ENCODE measurements at places on chromosomes 3 and 15.
A peak's percentile ranks its signal among the peaks of the same experiment; 100 is the strongest.

DNA sequence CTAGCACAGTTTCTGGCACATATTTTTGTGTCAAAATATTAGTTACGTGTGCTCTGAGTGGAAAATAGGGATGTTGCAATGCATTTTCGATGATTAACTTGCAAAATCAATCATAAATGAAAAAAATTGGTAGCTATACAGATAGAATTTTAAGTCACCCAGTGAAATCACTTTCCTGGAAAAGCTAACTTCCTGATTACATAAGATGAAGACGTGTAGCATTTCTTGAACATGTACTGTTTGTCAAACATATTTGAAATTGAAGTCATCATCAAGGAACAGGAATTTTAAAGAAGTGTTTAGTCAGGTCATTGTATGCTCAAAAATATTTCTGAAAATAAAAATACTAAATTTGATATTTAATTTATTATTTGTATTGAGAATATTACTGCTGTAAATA lies 977.7 kb downstream of the PLOD2 start:
- DNase-seq = no peak

- no peak for DNase-seq
Measured at GRCh38 chr15:91679447-91679846, 174.1 kb upstream of the SLCO3A1 start.

- DNase-seq = no peak
Measured at GRCh38 chr3:99931059-99931458, 113.4 kb downstream of the CMSS1 start.

DNA sequence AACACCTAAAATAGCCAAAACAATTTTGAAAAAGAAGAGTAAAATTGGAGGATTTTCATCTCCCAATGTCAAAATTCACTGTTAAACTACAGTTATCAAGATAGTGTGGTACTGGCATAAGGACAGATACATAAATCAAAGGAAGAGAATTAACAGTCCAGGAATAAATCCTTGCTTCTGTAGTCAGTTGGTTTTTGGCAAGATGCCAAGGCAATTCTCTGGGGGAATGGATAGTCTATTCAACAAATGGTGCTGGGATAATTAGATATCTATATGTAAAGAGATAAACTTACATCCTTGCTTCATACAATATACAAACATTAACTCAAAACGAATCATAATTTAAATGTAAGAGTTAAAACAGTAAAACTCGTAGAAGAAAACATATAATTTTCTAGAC lies 57.9 kb upstream of the SELENOK start:
- DNase-seq = no peak

DNA sequence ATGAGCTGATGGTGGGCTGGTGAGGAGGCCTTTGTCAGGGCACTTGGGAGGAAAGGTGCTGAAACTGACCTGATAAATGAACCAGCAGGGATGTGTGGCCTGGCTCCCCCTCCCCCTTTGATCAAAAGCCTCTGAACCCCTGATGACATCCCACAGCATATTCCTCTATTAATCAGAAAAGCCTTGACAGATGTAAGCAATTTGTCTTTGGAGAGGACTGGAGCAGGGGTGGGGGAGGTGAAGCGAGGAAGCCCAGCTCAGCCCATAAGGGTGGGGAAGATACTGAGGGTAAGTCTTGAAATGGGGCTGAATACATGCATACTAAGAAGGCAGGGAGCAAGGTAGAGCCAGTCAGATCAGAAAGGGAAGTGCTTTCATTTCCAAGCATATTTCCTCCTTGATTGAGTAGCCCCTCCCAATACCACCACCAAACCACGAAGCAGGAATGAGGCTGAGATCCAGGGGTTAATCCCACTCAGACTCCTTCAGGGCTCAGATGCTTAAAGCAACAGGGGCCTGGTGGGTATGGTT lies 34.7 kb upstream of the MRPS22 start:
- no peak for DNase-seq

- peak; percentile 64 for DNase-seq
Measured at GRCh38 chr3:160808838-160809237, 52.8 kb downstream of the PPM1L start.

DNA sequence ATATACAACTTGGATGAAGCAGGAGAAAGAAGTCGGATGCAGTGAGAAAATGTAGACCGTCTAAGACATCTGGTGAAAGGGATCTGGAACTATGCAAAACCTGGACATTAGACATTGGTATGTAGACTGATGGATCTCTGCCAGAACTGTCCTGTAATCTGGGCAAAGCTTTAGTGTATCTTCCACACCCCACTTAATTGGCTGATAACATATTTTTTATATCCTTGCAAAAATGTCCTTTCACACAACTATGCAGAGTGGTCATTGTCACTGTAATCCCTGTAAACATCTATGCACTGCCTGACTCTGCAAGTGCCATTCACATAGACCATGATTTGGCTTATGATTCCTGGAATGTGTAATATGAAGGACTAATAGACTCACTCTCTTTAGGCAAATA lies 163.1 kb downstream of the TUSC7 start:
- DNase-seq = no peak

DNA sequence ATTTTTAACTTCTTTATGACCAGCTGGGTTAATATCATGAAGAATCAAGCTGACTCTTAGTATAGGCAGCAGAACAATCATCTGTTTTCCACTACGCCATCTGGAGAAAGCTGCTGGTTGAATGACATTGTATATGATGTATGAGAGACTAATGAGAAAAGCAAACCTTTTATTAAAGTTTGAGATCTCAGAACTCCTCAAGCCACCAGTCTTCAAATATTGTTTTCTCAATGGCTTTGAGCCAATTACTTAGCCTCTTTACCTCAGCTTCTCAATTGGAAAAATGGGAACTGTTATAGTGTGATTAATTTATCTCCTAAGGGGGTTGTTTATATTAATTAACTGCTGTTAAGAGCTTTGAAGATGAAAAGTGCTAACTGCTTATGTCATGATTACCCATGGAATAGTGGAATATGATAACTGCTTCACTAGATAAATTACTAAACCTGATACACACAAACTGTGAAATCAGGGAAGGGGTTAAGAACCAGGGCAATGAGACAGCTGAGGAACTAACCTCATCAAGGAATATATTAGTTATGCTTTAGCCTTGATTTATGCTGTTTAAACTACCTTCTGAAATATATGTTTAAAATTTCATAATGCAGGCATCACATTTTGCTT lies 330.1 kb downstream of the SOX2 start:
- DNase-seq = no peak

- peak; percentile 77 for DNase-seq
Measured at GRCh38 chr15:38002883-38003477, 68.5 kb downstream of the TMCO5A start.

DNA sequence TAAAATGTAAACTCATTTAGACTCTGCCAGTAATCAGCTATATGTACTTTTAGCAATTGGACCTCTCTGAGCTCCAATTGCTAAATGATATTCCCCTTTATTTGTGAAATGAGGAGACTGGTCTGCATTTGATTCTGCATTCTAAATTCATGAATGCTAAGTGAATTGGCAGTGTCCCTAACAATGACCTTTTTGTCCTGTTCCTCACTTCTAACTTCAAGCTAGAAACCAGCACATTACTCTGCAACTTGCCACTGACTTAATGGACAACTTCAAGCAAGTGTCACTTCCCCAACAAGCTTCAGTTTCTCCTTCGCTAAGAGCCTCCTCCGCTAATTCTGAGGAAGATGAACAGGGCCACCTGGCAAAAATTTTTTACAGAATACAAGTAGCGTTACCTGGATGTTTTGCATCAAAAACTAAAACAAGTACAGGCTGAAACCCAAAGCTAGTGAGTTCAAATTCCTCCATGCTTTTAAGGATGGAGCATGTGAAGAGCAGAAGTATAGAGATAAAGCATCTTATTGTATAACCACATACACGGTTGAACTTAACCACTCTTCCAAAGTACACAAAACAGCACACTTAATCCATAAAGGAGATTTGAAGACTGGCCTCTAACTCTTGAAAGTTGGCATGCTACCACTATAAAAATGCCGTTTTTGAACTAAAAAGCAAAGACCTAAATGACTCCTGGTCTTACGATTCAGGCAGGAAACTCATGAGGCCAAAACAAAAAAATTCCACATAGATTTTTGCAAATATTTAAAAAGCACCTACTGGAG lies 207.6 kb downstream of the MAGI1 start:
- no peak for DNase-seq

Data from adrenal gland (tissue), 19 donors.